ENCODE measurements at places on chromosomes 6 and 20.

DNA sequence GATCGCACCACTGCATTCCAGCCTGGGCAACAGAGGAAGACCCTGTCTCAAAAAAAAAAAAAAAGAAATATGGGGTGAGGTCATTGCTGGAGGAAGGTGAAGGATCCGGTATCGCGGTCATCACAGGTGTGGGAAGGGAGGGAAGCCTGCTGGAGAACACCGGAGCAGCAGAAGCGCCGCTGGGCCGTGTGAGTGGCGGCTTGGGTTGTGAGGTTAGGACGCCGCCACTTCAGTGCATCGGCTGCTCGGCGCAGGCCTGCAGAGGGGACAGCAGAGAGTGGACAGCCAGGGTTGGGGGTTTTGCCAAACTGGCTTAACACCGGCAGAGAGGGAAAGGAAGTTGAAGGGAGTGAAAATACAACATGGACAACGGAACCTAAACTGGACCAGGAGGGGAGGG, 5.4 kb downstream of the TLDC2 start:
- no peak for DNase-seq

- no peak for DNase-seq
These were observed 182.0 kb upstream of the MYLIP start for GRCh38 chr6:15946701-15947385.

- no peak for DNase-seq
These were observed 625 bp upstream of the ECHDC1 start for GRCh38 chr6:127343809-127344659.

- no peak for DNase-seq
These were observed 11.9 kb downstream of the SYNE1 start for GRCh38 chr6:152625213-152625612.

DNA sequence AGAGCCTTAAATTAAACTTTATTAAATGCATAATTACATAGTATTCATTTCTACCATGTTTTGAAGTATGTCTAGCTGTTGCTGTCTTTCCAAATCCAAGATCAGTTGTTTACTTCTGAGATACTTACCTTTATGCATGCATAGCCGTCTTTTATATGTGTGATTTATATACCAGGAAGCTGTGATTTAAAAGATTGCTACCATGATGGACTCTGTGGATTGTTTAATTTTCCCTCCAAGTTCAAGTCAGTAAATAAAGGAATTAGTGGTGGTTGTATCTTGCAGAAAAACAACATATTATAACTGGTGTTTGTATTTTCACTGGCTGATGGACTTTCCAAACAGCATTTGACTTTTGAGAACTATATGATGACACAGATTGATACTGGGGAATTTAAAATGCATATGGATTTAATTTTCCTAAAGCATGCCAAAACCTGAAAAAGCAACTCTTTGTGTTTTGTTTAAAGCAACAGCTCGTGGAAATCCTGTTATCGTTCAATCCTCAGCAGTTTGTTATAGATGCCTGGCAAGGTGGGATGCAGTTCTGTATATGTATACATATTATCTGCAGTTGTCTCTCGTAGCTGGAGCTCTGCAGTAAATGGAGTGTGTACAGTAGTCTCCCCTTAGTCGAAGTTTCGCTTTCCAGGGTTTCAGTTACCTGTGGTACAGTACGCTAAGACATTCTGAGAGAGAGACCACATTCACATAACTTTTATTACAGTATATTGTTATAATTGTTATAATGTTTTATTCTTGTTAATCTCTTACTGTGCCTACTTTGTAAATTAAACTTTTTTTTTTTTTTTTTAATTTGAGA, 77.1 kb downstream of the CBFA2T2 start:
- no peak for DNase-seq

GRCh38 chr6:56659721-56660380, 17.2 kb upstream of the DST start:
- DNase-seq: no peak

DNA sequence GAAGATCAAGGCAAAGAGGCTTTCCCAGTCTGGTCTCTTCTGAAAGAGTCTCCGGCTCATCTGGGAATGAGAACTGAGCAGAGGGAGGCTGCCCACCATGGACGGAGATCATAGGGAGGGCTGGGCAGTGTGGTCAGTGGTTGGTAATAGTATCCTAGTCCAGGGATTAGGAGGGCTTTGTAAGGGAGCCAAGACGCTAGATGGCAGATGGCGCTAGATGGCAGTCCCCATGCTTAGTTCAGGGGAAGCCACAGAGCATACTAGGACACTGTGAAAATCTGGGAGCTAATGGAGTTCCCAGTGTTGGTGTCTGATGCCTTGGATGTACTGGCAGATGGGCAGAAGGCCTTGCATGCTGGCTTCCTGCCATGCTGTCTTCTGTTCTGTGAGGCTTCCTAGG, 21.7 kb upstream of the DAAM2 start:
- no peak for DNase-seq

DNA sequence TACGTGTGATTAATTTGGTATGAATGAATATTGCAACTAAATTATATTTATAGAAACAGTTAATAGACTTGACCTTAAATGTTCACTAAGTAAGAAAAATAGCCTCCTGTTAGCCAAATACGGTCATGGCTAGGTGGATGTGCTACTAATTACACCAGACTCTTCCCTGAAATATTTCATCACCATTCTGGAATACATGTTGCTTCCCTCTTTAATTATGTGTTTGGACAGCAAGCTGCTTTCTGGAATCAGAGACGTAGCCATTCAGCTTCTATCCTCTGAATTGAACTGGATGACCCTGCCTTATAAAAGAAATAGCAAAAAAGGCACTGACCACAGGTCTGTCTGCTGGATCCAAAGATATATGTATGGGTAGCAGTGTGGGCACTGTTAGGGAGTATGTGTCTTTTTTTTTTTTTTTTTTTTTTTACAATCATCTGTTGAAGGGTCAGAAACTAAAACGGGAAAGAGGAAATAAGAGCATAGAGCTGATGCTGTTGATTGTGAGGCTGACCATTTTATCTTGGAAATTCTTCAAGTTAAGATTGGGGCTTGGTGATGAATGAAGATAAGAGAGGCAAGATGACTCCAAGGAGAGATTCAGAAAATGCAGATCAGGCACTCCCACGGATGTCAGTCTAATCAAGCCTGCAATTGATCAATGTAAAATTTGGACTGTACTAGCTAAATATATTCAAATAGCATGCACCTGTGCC, 283.2 kb upstream of the HSF2 start:
- DNase-seq: no peak

GRCh38 chr20:62668441-62669027, 26.2 kb downstream of the SLCO4A1 start:
- DNase-seq: peak; percentile 74

DNA sequence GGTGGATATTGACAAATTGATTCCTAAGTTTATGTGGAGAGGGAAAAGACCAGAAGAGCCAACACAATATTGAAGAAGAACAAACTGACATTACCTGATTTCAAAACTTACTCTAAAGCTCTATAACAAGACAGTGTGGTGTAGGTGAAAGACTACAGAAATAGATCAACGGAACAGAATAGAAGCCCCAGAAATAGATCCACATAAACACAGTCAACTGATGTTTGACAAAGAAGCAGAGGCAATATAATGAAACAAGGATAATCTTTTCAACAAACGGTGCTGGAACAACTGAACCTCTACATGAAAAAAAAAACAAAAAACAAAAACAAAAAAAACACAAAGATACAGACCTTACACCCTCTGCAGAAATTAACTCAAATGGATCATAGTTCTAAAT, 50.2 kb downstream of the MAP3K5 start:
- DNase-seq: no peak

GRCh38 chr6:143236151-143236798, 175.6 kb downstream of the AIG1 start:
- DNase-seq: no peak

DNA sequence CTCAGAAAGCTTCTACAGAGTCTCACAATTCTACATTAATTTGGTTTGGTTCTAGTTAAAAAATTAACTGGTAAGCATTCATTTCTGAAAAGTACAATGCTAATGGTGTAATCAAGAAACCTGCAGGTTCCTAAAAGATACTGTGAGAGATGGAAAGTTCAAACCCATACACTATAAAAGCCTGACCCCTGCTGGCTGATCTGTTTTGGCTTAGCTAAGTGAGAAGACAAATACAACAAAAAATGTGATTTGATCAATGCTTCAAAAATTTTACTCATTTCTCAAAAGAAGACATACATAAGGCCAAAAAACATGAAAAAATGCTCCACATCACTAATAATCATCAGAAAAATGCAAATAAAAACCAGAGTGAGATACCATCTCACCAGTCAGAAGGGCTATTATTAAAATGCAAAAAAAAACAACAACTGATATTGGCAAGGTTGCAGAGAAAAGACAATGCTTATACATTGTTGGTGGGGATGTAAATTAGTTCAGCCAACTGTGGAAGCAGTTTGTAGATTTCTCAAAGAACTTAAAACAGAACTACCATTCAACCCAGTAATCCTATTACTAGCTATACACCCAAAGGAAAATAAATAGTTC, 102.8 kb downstream of the MOXD1 start:
- DNase-seq: no peak

DNA sequence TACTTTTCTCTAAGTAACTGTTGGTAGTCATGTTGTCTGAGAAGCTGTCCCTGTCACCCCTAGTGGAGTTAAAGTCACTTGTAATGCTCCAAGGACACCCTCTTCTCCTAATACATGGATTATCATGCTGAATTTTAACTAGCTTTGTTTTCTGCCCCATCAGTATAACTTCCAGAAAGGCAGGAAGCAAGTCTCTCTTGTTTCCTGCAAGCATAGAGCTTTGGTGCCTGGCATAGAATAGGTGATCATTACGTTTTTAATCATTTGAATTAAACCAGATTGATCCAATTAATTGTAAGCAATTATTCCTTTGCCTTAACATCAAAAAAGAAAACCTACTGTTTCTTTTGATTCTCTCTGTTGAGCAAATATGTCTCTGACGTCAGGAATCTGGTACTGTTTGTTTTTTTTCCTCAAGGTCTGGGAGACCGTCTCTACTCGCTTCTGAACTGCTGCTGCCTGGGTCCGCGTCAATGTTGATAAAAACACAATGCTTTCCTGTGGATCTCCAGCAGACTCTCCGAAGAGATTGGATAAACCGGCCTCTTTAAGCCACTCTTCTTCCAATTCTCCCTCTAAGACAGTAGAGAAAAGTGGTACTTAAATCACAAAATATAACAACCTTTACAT, 71.8 kb downstream of the ARHGAP18 start:
- DNase-seq: no peak

DNA sequence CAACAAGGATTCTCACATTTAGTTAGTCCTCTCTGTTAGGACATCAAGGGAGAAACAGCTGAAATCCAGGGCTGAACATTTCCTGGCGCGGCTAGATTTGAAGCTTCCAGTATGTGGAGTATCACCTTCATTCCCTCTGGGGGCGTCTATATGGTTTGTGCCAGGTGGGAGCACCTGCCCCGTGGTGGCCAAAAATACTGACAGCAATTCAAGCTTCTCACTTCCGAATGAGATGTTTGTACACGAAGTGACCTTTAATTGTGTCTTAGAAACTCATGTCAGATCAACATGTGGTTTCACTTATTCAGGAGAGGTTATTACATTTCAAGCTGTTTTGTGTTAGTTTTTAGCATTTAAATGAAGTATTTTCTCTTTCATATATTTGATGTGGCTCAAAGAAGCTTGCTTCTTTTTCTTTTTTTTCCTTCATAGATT, 67.3 kb upstream of the ZNF217 start:
- DNase-seq: no peak

- DNase-seq: no peak
These were observed 20.5 kb upstream of the IP6K3 start for GRCh38 chr6:33766921-33767907.

- no peak for DNase-seq
These were observed 11.6 kb downstream of the MDGA1 start for GRCh38 chr6:37686111-37686510.

GRCh38 chr6:163302747-163303146, 111.8 kb upstream of the QKI start:
- DNase-seq: no peak

DNA sequence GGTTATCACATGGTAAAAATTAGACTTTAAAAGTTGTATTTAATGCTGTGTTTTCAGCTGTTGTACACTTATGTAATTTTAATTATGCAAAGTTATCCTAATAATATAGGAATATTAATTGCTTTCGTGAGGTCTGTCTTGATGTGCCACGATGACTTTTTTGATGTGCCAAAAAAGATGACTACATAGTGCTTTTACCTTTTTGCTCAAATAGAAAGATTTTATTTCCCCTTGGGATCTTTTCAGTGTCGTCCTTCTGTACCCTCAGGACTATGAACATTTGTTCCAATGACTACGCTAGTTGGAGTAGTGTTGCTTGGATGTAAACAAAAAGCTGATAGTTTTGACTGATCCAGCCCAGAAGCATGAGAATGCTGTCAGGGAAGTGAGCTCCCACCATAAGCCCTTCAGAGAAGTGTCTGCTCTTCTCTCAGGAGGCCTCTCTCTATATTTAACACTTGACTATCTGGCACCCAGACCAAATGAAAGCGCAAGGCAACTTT, 1.2 kb upstream of the CD164 start:
- DNase-seq: no peak

- DNase-seq: no peak
These were observed 44.2 kb downstream of the COL11A2 start for GRCh38 chr6:33147807-33148666.
